NCI-H1694 (cell line): ENCODE measurements at places on chromosomes 12 and 14.

DNA sequence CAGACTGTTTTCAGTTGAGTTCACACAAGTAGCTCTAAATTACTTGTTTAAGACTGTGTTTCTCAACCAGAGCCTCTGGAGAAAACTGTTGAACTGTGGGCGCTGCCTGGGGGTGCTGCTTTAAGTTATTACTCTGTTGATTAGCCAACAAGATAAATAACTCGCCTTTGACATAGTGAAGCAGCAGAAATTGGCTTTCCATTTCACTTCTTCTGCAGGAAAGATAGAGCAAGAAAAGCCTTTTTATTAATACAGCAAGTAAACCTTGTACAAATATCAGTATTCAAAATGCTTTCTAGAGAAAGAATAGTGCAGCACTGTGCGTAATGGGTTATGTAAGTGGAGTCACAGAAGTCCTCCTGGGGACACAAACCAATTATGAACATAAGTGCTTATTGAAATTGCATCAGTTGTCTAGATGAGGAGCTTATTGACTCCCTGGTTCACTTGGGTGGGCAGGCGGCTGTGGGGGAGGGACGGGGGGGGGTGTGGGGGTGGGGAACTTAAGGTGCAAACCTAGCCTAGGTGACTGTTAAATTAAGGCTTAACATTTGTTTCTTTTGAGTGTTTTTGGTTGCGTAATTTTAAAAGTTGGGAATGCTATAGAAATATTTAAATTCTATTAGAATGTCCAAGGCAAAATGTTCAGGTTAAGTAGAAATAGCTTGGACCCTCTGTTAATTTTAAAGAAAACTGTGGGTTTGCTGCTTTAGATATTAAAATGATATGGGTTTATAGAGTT lies 6.3 kb downstream of the FRS2 start:
- no peak for DNase-seq

- DNase-seq = no peak
These were observed 18.3 kb upstream of the NXPH4 start for GRCh38 chr12:57198329-57198728.

- no peak for DNase-seq
These were observed 59.1 kb upstream of the DCN start for GRCh38 chr12:91241756-91242155.

DNA sequence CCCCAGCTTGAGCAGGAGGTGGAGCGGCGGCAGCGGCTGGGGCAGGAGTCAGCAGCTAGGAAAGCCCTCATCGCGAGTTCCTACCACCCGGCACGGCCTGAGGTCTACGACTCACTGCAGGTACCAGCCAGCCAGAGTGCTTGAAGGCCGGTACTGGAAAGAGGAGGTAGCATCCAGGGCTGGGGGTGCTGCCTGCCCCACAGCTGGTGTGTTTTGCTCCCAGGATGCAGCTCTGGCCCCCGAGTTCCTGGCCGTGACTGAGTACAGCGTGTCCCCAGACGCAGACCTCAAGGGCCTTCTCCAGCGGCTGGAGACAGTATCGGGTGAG lies 1.6 kb downstream of the OGFOD2 start:
- no peak for DNase-seq

GRCh38 chr14:50375760-50376159 lies 20.9 kb downstream of the CDKL1 start:
- no peak for DNase-seq

DNA sequence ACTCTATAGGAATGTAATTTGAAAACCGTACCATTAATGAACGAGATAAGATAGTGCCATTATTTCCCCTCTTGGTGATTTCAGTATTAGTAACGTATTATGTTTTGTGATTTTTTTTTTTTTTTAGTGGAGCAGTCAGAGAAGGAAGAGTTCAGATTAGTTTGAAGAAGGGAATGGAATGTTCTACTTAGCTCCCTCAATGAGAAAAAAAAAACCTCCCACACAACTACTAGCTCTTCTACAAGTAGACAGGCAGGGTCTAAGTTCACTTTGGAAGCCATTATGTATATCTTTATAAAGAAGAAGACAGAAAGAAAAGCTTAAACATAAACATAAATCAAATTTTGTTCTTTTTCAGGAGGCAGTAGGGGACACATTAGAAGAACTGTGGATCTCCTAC lies 27.3 kb downstream of the PNMA1 start:
- DNase-seq = no peak
